HFF-Myc (cell line): ENCODE measurements at places on chromosomes 3 and 15.

DNA sequence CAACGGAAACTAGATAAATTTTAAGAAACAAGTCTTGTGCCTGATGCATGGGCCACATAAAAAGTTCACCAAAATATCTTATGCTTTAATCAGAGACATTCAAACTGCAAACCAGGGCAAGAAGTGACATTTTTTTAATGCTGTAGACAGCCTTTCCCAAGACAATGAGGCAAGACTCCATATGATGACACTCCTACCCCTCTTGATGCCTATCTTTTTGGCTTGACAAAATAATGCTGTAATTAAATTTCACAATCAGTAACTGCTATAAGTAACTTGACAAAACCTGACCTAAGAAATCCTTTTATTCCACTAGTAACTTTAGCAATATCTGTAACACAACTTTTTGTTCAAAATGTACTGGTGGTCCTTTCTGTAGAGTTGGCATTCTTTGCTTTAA lies 48.7 kb downstream of the ECT2 start:
- no peak for DNase-seq

DNA sequence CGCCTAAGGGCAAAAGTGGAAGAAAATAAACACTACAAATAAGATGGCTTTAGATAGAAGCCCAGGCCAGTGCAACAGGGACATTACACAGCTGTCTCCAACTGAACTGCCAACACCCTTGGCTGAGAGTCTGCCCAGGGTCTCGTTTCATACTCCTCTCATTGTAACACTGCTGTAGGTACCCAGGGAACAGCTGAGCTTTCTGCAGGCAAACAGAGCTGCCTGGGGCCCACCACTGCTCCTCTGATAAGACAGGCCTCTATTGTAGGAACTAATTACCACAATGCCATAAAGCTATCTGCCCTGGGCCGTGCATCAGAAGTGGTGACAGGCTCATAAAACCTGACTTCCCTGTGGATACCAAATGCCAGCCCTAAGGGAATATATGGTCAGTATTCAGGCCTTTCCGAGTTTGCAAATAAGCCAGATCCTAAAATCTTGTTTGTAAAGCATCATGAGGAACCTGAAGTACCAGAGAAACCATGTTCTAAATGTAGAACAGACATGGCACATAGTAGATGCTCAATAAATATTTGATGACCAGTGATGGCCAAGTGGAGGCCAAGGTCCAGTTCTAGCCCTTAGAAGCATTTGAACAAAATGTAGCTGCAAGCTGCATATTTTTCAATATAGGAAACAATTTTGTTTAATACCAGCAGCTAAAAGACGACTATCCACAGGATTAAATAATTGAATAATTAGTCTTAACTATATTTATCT lies 84.3 kb upstream of the NEO1 start:
- no peak for DNase-seq

- no peak for DNase-seq
These were observed 32.0 kb upstream of the ZNF445 start for GRCh38 chr3:44509393-44509921.

GRCh38 chr3:40623567-40623966 lies 98.8 kb downstream of the ZNF621 start:
- no peak for DNase-seq

DNA sequence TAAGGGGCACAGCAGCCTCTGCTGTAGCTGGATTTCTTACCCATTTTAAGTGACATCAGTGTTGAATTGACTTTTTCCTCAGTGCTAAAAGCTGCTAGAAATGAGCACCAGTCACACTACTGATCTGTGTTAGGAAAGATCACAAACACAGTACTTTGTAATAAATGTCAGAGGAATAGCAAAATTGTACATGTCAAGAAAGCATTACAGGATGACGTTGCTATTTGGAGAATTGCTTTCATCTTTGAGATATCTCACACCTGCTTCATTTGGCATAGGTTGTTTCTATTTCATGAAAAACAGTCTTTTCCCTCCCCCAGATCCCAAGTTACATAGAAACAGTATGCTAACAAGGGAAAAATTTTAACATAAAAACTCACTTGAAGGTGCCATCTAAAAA lies 77.8 kb downstream of the SLC25A26 start:
- no peak for DNase-seq

- DNase-seq, result no peak
These were observed 19.3 kb downstream of the CACNA1D start for GRCh38 chr3:53513556-53514190.

GRCh38 chr3:13535905-13536304 lies 13.0 kb upstream of the FBLN2 start:
- DNase-seq, result no peak

- no peak for DNase-seq
These were observed 148.4 kb downstream of the RTP4 start for GRCh38 chr3:187516446-187517185.

DNA sequence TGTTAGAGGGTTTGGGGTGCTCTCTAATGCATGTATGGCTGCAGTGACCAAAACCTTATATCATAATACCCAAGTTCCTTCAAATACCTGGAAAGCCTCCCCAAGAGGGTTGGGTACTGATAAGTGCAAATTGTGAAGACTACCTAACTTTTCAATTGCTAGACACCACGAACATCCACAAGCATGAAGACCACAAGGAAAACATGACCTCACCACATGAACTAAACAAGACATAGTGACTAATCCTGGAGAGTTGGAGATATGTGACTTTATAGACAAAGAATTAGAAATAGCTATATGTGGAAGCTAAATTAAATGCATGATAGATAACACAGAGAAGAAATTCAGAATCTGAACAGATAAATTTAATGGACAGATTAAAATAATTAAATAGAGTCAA lies 23.9 kb upstream of the AADACL2 start:
- no peak for DNase-seq
